ENCODE measurements at places on chromosomes 11 and 22.

GRCh38 chr22:38467438-38467903, 425 bp upstream of the KDELR3 start:
- DNase-seq: no peak

DNA sequence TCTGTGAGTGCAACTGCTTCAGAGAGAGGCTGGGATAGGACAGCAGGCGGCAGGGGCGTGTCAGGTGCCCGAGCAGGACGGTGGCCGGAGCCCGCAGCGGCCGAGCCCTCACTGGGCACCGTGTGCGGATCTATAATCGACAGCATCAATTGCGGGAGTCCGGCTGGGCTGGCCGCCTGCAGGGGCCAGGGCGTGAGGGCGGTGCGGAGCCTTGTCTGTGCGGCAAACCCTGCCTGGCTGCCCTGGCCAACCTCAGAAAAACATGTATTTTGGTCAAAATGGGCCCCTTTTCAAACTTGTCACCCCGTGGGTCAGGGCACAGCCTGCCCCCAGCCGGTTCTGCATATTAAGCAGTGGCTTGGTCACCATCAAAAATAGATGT, 91.3 kb upstream of the KCNQ1OT1 start:
- no peak for DNase-seq

DNA sequence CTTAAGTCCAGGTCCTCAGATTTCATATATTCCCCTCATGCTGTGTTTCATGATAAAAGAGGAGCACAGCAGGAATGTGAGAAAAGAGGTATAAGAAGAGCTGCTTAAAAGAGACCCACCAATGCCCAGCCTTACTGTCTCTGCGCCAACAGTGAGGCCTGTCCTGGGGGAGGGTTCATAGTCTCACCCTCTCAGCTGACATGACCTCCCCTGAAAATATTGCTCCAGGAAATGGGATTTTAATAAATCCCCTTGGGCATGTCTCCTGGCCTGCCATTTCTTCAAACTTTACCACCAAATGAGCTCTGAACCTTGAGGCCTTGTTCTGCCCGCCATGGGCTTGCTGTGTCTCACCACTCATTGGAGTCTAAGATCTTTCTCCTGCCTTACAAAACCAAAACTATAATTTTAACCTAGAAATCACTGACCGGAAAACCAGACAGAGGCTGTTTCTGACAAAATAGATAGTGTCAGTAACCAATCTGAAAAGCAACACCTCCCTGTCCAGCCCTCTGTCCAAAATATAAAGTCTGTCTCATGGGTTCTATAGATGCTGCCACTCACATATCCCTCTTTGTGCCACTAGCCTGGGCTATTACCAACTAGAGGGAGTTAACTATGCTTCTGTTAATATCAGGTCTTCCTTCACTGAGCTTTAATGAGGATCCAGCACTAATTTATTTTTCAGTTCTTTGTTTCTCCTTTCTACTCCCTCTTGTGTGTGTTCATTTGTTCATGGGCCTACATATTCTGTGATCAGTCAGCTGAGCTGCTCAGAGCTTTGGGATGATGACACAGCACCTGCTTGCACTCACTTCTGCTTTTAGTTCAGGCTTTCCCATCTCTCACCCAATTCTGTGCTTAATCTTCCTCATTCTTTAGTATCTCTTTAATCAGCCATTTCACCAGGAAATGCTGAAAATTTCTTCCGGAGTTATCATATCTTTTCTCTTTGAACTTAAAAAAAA, at the start of gene OR2AG2:
Gene OR2AG2, minus strand, starts transcription at position 51 of the 968 bp plus-strand sequence. CDS start 3,019 bp downstream, outside the sequence.
- no peak for DNase-seq

- DNase-seq: no peak
Observed at GRCh38 chr11:27159335-27159679, 118.7 kb downstream of the BBOX1 start.

DNA sequence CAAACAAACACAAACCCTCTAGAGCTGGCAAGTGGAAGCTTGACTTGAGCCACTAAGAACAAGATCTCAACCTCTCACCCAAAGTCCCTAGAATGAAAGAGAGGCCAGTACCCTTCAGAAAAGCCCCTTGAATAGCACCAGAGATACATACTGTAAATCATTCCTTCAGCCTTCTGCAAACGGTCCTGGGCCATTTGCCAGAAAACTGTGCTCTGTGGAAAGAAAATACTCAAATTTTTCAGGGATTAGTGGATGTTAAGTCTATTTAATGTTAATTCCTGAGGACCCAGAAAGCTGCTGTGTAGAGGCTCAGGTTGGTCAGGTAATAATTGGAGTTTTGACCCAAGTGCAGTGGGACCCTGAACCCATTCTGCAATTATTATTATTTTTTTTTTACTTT, 16.9 kb downstream of the SERPINH1 start:
- DNase-seq: no peak

DNA sequence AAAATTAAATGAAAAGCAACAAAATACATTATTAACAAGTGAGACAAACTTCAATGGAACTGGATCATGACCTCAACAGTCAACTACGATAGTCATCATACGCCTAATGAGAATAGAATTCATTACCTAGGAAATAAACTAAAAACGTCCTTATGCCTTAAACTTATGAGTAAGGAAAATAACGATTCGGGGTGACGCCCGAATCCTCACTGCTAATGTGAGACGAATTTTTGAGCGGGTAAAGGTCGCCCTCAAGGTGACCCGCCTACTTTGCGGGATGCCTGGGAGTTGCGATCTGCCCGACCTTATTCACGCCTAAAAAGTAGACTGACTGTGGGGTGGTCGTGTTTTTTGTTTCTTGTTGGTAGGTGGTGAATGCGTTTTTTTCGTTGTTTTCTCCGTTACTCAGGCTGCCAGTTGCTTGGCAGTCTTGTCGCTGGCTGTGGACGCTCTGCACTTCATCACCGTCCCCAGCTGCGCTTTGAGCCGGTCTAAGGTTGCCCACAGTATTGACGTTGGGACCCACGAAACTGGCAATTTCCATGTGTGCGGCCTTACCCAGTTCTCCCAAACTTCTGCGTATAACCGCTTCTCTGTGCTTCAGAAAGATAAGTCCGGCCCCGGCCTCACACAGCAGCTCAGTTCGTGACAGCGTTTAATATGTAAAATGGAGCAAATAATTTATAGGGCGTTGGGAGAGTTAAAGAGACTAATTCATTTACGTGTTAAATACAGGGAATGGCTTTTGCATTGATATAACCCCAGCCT, 593 bp upstream of the POLDIP3 start:
- peak; percentile 89 for DNase-seq

GRCh38 chr11:130247319-130247718, 67.4 kb downstream of the ZBTB44 start:
- DNase-seq: no peak

DNA sequence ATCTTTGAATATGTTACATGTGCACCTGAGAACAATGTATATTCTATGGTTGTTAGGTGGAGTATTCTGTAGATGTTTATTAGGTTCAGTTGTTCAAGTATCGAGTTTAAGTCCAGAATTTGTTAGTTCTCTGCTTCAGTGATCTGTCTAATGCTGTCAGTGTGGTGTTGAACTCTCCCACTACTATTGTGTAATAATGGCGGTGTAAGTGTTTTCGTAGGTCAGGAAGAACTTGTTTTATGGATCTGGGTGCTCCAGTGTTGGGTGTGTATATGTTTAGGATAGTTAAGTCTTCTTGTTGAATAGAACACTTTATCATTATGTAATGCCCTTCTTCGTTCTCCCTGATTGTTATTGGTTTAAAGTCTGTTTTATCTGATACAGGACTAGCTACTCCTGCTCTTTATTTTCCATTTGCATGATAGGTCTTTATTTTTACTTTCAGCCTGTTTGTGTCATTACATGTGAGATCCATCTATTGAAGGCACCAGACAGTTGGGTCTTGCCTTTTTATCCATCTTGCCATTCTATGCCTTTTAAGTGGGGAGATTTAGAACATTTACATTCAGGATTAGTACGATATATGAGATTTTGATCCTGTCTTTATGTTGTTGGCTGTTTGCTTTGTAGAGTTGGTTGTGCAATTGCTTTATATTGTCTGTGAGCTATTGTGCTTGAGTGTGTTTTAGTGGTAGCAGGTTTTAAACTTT, 121.6 kb downstream of the DDX10 start:
- no peak for DNase-seq

DNA sequence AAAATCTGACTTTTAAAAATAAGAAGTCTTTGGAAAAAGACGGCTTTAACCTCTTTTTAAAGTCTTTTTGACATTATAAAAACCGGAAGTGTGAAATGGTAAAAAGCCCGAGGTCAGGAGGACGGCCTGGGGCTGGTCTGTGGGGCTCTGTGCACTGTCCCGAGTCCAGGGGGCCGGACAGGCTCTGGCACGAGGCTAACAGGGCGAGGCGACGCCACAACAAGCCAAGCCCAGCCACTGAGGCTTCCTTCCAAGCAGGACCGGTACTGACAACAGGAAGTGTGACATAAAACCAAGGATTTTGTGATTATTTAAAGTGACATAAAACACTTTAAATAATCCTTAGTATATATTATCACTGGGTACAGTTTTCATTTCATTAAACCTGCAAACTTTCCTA, 39.2 kb downstream of the BRD1 start:
- DNase-seq: no peak

GRCh38 chr11:6927030-6927617, 898 bp downstream of the ZNF215 start:
- DNase-seq: no peak

Measured in stimulated activated CD4-positive, alpha-beta T cell treated with anti-CD3 and anti-CD28 coated beads, Interleukin-15, amount 100 ng/mL, for 48 hours (primary cell).